HS-27A (cell line): ENCODE measurements at places on chromosomes 7 and 10.

DNA sequence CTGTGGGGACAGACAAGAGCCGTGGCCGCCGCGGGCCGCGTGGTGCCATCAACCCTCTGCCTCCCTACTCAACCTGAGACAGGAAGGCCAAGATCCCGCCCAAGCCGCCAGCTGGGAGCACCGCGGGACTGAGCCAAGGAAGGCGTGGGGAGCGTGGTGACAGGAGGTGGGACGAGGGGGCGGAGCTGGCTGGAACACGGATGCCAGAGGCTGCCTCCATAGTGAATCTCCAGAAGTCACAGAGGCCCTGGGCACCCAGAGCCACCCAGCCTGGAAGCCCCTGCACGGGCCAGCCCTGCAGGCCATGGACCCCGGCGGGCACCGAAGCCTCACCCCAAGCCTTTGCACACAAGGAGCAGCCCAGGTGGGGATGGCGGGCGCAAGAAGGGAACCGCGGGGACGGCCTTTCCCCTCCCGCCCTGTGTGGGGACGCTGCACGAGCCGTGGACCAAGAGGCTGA lies 18.1 kb upstream of the DPYSL4 start:
- DNase-seq, result no peak

- no peak for DNase-seq
Observed at GRCh38 chr10:35573796-35574195, 31.3 kb upstream of the GJD4 start.

GRCh38 chr10:131280101-131280500 lies 31.4 kb downstream of the TCERG1L start:
- DNase-seq, result no peak

- no peak for DNase-seq
Observed at GRCh38 chr7:112830769-112831168, 40.6 kb upstream of the TMEM168 start.

- peak; percentile 84 for DNase-seq
Observed at GRCh38 chr7:93043385-93043985, 74.3 kb downstream of the SAMD9 start.

GRCh38 chr10:90993340-90993739 lies 72.5 kb upstream of the ANKRD1 start:
- DNase-seq, result no peak

DNA sequence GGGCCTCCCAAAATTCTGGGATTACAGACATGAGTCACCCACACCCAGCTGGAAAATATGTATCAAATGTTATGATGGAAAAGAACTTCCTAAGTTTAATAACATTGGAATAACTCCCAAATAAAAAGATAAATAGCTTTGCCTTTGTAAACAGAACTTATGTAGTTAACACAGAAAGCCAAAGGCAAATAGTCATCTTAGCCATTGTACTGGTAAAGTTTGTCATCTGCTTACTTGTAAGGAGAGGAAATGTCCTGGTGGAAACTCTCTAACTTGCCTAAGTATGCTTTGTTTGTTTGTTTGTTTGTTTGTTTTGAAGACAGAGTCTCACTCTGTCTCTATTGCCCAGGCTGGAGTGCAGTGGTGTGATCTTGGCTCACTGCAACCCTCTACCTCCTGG lies 23.8 kb upstream of the TPST1 start:
- DNase-seq, result no peak

- DNase-seq, result no peak
Observed at GRCh38 chr7:35366167-35367155, 112.6 kb upstream of the TBX20 start.
